CD4-positive, alpha-beta T cell treated with Interleukin-6 for 4 hours (primary cell): ENCODE measurements at places on chromosomes 3 and 15.
A peak's percentile ranks its signal among the peaks of the same experiment; 100 is the strongest.

DNA sequence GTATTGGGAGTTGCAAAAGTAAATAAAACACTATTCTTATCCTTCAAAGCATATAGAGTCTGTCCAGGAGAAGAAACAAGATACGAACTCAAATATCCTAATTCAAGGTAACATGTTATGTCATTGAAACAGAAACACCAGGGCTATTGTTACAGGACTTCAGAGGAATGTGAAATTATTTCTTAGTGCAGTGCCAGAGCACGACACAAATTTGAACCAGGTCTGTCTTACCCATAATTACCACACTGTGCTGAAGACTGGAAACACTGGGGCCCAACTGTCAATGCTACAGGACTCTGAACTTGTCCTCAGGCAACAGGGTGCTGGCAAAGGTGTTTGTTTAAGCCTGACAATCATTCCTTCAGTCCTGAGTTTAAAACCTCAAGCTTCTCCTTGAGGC lies 633.6 kb upstream of the UBE2E2 start:
- no peak for DNase-seq

DNA sequence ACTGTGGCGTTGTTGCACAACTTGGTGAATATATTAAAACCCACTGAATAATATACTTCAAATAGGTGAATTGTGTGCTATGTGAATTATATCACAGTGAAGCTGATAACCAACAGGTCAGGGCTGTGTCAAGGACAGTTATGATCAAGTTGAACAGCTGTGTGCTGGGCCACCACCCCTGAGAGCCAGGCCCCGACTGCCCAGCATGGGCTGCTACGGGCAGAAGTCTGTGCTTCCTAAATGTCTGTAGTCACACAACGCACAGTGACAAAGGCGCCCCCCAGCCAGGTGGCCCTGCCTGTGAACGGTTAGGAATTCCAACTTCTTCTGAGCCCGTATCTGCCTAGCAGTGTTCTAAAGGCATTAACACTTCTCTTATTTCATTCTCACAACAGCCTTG lies 32.8 kb downstream of the TKT start:
- no peak for DNase-seq

DNA sequence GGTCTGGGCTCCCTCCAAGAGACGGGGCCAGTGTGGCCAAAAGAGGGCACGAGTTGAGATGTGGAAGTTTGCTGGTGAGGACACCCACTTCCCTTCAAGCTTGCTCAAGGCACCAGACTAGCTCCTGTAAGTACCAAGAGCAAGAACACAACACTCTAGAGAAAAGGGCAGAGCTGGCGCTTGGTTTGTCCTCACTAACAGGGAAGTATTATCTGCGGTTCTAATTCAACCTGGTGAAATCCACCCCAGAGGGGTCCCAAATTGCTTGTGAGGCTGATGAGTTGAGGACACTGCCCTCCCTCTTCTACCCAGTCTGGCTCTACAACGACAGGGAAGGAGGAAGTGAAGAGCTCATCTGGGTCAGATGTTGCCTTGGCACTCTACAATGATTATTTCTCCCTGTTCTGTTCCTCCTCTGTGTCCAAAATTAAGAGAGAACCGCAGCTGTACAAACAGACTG lies 16.9 kb upstream of the FSIP1 start:
- no peak for DNase-seq

GRCh38 chr3:32456429-32457130 lies 46.1 kb downstream of the CMTM6 start:
- DNase-seq = peak; percentile 13

DNA sequence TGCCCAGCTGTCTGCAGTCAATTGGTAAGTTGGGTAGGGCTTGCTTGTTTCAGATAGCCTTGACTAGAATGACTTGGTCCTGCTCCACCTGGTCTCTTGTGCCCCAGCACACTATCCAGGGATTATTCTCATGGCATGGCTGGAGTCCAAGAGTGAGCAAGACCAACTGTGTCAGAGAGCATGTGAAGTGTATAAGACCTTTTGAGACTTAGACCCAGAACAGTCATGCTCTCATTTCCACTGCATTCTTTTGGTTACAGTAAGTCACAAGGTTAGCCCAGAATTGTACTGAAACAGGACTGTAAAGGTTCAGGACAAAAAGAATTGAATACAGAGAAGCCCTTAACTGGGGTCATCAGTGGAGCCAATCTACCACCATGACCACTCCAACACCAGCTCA lies 650.8 kb upstream of the ADAMTS9 start:
- DNase-seq = no peak

DNA sequence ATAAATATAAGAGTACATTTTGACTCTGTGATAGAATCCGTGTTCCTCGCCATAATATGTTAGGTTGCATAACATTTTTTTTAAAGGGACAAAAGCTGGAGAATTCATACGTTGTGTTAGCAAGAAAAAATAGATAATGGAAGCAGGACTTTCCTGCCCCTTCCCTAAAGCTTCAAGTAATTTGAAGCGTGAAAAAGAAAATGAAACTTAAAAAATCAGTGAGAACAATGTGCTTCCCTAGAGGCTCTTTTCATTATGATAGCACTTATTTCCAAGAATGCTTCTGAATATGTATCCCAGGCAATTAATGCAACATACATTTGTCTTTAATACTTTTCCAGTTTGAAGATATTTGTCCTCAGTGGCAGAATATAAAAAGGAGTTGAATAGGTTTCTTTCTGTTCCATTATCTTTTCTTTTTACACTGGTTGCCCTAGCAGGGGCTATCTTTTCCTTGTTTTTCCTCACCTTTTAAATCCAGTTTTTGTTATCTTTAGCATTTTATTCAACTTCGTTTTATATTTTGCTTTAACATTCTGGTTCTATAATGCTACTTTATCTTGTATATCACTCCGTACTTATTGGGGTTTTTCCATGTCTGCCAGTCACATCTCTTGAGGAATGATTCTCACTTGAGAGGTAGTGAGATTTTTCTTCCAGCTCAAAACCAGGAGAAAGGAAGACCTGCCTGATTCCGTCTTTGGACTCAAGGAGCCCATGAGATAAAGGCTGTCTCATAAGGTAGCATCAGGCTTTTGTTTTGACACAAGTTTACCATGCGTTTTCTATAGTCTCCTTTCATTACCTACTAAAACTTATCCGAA lies 113.8 kb downstream of the MBNL1 start:
- no peak for DNase-seq

GRCh38 chr3:124291008-124291407 lies 299.1 kb upstream of the ROPN1 start:
- DNase-seq = no peak

DNA sequence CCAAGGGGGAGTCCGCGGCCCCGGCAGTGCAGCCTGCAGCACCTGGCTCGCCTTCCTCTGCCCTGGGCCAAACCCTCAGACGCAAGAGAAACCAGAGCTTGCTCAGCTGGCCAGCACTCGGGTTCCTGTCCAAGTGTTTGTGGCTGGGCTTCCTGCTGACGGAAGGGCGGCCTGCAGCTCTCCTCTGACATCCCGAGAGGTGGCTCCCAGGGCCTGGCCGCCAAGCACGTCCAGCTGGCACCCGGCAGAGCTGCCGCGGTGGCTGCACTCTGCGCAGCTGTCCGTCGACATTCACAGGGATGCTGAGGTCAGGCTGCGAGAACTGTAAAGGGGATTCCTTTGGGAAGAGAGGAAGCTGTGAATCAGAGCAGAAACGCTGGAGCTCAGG lies 85.6 kb downstream of the CPN2 start:
- no peak for DNase-seq

DNA sequence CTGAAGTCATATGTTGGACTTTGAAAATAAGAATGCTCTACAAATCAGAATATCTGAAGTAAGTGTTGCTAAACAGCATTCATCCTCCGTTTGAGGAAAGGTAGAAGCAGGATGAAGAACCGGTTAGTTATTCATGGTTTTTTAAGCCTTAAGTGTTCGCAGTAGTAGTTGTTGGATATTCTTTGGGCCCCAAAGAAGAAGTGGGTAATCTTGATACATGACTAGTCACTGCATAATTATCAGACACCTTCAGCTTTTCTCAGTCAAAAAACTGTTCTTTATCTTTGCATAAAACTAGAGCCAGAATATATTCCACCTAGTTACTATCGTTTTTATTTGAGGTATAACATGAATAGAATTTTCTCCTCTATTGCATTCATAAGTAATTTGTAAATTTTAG lies 13.8 kb downstream of the RAB5A start:
- no peak for DNase-seq

DNA sequence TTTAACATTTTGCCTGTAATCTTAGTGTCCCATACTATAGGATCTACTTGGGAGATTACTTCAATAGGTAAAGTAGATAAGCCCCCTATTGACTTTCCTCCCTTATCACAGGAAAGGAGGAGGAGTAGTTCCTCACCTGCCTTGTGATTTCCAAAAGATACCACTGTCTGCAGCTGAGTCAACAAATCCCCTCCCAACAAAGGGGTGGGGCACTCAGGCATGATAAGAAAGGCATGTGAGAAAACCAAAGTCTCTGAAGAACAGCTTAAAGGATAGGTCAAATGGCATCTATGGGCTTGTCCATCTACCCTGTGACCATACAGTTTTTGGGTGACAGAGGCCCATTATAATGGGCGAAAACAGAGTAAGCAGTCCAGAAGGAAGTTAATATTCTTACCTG lies 71.3 kb upstream of the WNT7A start:
- no peak for DNase-seq

DNA sequence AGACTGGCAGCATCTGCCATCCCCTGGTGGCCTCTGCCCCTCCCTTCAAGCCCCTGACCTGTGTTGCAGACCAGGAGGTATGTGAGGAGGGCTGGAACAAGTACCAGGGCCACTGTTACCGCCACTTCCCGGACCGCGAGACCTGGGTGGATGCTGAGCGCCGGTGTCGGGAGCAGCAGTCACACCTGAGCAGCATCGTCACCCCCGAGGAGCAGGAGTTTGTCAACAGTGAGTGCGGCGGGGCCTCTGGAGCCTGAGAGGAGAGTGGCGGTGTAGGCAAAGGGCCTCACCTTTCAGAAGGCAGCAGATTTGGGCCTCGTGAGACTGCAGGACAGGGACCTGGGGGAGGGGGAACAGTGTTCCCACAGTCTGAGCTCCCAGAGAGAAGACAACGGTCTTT lies 24.0 kb downstream of the HAPLN3 start:
- no peak for DNase-seq

GRCh38 chr15:98755138-98755537 lies 106.8 kb downstream of the IGF1R start:
- DNase-seq = no peak

DNA sequence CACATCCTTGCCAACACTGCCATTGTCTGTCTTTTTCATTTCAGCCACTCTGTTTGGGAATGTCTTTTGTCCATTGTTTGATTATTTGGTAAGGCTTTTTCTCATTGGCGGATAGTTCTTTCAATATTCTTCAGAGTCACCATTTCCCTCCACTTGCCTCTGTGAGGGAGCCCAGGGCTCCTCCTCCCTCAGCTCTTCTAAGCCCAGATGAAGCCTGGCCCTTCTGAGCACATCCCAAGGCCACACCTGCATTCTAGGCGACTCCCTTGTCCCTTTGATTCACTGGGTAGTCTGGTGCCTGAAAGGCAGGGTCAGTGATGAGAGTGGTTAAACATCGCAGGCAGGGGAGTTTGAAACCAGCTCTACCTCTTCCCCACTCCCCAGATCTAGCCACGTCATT lies 12.4 kb upstream of the LTF start:
- DNase-seq = no peak

DNA sequence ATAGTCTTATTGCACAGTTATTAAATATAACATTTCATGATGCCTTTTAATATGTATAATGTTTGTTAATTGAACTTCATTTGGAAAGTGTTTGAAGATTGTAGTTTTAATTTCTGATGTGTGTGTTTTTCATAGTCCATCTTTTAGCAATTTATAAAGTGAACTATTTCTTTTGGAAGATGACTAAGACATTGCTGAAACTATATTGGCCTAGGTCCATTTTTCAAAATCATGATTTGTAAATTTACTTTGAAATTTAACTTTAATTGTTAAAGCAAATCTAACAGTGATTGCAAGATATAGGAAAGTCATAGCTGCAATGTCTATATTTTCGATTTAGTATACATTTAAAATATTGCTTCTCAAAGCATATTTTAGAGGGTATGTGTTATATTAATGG lies 30.8 kb downstream of the MCTP2 start:
- DNase-seq = no peak

DNA sequence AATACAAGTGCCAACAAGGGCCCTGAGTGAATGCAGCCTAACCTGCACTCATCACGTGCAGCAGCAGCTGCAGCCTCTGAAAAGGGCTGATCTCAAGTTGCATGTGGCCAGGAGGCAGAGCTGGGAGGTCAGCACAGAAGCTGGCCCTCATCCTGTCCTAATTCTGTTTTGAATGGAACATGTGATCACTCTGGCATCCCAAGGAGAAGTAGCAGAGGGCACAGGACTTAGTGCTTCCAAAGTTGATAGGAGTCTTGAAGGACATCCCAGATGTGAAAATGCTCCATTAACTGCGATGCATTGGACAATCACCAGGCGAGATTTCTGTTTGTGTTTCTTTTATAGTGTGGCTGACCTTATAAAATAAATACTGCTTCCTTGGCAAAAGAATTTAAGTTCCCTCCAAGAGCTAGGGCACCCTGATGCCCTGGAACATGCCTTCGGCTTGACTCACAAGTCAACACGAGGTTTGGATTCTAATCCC lies 31.6 kb upstream of the STAG1 start:
- no peak for DNase-seq

DNA sequence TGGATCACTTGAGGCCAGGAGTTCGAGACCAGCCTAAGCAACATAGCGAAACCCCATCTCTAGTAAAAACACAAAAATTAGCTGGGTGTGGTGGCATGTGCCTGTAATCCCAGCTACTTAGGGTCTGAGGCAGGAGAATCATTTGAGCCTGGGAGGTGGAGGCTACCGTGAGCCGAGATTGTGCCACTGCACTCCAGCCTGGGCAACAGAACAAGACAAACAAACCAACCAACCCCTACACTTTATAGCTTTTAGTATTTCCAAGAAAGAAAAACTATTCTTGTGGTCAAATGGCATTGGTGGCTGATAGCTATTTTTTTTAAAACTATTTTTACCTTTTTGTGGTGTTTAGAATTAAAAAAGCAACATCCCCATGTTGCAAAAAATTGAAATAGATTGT lies 7.2 kb downstream of the TMEM45A start:
- no peak for DNase-seq

GRCh38 chr3:46075816-46076215 lies 48.5 kb upstream of the XCR1 start:
- DNase-seq = no peak

DNA sequence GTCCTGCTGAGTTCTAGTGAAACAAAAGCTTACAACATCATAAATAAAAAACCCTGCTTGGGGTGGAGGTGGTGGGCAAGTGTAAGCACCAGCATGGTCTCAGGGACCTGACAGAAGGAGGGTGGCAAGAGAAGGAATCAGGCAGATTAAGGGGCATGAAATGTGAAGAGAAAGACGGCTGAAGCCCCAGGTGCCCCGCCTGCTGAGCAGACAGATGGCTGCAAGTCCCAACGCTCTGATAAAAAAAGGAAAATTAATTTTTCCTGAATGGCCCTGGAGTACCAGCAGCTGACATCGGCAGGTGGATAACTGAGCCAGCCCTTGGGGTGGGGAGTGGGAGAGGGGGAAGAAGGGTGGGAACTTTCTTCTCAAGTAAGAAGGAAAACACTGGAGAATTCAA lies 137.9 kb downstream of the XXYLT1 start:
- no peak for DNase-seq

GRCh38 chr3:42655980-42656679 lies 2.6 kb downstream of the ZBTB47 start:
- DNase-seq = no peak
